ENCODE measurements at places on chromosomes 2 and 18.

- DNase-seq: no peak
Measured at GRCh38 chr2:158586491-158586890, 129.7 kb downstream of the PKP4 start.

DNA sequence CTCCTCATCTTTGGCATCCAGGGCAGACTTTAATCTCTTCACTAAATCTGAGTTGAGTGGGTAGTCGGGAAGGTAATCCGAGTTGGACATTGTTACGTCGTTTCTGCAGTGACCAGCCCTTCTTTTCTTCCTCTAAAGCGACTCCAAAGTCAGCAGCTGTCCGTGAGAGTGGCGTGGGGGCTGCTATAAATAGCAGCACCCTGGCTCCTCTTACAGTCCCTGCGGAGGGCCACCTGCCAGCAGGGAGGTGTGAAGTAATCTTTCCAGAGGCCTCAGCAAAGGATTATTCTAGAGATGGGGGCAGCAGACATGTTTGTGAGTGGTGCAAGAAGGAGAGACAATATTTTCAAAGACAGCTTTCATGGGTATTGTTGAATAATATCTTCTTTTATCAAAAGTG lies at the start of gene ASB18:
Gene ASB18 (minus strand): TSS at position 151 of the 400 bp plus-strand sequence. CDS start 61 bp downstream, at position 90.
- no peak for DNase-seq

- DNase-seq: peak; percentile 25
Measured at GRCh38 chr2:238376884-238377391, 49.8 kb upstream of the ASB1 start.

DNA sequence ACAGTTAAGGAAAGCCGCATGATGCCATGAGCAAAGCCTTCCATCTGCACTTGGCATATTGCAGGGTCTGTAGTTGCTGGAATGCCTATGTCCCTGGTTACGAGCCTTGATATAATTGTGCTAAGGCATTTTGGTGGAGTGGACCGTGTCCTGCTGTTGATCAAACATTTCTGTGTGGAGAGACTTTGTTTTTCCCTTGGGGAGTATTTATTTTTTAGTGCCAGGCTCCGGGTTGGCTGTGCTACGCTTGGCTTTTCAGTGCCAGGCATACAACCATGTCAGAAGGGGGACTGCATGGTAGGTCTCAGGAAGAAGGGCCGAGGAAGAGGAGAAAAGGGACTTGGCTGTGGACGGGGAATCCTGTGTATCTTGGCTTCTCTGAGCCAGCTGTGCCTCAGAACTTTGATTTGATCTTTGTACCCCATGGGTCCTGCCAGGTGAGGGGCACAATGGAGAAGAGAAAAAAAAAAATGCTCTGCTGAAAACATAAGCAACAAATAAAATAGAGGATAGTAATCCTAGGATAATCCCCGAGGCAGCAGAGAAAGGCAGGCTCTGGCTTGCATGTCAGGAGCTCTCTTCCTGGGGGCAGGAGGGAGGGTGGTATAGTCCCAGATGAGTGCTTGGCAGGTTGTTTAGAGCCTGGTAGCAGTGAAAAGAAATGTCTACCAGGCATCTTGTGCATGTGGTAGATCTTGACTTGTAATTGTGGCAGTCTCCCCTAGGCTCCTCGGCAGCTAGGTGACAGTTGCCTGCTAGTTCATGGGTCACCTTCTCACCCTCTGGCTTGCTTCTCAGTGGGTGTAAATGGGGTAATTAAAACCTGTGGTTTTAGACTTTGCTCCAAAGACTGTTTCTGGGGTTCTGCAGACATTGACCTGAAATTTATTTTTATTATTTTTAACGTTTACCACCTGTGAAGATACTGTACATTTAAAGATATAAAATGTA lies 233.0 kb downstream of the NEDD4L start:
- DNase-seq: no peak

Measured in DND-41 (cell line).